ENCODE measurements at places on chromosomes 6 and 20.
A peak's percentile ranks its signal among the peaks of the same experiment; 100 is the strongest.

GRCh38 chr6:49462599-49462926 is 490 bp downstream of the MMUT start:
- DNase-seq: no peak

GRCh38 chr6:14682812-14683211 is 563.1 kb upstream of the JARID2 start:
- DNase-seq: no peak

GRCh38 chr6:160357088-160357487 is 8.9 kb downstream of the SLC22A3 start:
- DNase-seq: no peak

GRCh38 chr6:16559071-16559470 is 202.2 kb downstream of the ATXN1 start:
- DNase-seq: no peak

DNA sequence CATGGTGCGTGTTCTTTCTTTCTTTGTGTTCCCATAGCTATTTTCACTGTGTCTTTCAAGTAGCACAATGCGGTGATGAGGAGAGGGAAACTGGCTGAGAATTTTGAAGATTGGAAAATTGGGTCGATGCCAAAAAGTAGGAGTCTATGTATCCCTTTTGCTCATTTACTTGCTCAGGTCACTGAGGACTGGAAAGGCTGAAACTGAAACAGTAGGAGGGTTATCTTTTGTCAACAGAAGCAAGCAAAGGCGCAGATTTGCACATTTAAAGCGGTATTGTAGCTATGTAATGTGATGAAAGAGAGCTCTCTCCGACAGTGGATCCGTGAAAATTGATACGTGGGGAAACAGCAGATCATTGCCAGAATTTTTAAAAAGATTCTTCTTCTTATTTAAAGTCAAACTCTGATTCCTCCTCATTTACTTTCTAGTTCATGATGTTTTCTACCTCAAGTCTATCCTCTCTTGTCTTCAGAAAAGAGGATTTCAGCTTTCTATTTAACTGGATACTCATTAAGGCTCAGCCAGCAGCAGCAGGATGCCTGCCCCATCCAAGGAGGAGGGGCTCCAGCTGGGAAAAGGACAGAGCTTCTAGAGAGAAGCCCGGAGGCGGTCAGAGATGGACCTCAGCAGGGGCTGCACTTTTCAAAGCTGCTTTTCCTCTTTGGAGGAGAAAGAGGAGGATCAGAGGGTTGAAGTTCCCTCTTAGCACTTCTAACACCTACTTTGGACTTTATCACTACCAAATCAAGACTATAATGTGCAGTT is 15.9 kb upstream of the FYN start:
- no peak for DNase-seq

GRCh38 chr6:41463062-41463930 is 82.9 kb upstream of the FOXP4 start:
- DNase-seq: no peak

- DNase-seq: no peak
Measured at GRCh38 chr6:166710084-166710483, 83.0 kb upstream of the RPS6KA2 start.

DNA sequence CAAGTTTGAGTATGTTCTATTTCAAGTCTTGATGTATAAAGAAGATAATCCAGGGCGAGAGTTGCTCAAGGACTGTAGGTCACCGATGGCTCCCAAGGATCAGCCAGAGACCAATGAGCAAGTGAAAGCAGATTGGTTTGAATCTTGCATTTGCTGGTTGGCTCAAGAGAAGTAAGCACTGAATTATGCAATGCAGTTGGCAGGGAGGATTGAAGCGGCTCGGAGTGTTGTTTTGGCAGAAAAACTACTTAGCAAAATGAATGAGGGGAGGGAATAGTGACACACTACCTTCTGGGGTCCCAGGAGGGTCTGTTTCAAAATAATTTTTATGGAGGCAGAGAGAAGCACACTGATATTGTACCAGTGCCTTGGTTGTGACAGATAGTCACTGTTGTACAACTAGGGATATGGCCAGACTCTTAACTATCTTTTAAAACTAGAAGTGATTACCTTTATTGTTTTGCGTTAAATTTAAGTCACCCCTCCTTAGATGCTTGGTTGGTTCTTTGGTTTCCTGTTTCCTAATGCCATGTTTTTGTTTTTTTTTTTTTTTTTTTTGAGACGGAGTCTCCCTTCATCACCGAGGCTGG is 15.7 kb downstream of the SASH1 start:
- DNase-seq: no peak

DNA sequence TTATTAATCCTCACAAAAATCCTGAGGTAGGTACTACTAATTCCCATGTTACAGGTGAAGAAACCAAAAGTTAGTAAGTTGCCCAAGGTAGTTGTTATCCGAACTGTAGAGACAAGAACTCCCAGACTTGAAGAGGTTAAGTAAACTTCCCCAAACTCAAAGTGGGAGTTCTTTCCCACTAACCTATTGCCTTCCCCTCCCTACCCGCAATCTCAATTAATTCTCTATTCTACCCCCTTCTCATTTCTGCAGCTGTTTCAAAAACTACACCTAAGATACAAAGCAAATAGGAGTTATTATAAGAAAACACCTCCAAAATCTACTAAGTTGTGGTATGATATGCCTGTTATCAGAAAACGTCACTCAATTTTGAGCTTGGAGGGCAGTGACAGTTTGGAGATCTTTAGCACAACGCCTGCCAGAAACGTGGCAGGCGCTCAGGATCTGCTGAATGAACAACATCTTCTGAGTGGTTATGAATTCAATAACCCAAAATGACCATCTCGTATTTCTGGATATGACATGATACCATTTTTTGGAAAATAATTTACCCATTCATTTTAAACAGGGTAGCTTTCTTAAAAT is 7.1 kb downstream of the CSNK2A1 start:
- no peak for DNase-seq

- DNase-seq: no peak
Measured at GRCh38 chr6:151265282-151265681, 25.5 kb downstream of the AKAP12 start.

GRCh38 chr20:53157443-53158408 is 185.6 kb downstream of the TSHZ2 start:
- peak; percentile 39 for DNase-seq

- no peak for DNase-seq
Measured at GRCh38 chr6:148238713-148239112, 103.9 kb upstream of the SASH1 start.

- DNase-seq: no peak
Measured at GRCh38 chr20:49349694-49350252, 71.9 kb upstream of the ZNFX1 start.

DNA sequence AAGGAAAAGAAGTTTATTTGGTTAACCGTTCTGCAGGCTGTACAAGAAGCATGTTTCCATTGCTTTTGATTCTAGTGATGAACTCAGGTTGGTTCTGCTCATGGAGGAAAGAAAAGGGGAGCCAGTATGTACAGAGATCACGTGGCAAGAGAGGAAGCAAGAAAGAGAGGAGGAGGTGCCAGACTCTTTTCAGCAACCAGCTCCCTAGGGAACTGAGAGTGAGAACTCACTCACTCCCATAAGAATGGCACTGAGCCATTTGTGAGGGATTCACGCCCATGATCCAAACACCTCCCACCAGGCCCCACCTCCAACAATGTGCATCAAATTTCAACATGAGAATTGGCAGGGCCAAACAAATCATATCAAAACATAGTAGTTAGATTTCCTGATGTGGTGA is 649.1 kb downstream of the EPM2A start:
- DNase-seq: no peak

GRCh38 chr6:159092631-159093030 is 47.8 kb upstream of the TAGAP start:
- DNase-seq: no peak
